ENCODE measurements at places on chromosomes 12 and 14.

DNA sequence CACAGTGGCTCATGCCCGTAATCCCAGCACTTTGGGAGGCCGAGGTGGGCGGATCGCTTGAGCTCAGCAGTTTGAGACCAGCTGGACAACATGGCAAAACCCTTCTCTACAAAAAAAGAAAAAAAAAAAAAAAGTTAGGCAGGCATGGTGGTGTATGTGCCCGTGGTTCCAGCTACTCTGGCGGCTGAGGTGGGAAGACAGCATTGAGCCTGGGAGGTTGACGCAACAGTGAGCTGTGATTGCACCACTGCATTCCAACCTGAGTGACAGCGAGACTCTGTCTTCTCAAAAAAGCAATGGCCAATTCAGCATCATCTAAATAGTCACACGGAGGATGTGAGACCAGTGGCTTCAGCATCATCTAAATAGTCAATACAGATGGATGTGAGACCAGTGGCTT lies 10.4 kb upstream of the SAMD4A start:
- no peak for DNase-seq

- no peak for DNase-seq
Observed at GRCh38 chr14:91897106-91897701, 29.9 kb upstream of the TC2N start.

DNA sequence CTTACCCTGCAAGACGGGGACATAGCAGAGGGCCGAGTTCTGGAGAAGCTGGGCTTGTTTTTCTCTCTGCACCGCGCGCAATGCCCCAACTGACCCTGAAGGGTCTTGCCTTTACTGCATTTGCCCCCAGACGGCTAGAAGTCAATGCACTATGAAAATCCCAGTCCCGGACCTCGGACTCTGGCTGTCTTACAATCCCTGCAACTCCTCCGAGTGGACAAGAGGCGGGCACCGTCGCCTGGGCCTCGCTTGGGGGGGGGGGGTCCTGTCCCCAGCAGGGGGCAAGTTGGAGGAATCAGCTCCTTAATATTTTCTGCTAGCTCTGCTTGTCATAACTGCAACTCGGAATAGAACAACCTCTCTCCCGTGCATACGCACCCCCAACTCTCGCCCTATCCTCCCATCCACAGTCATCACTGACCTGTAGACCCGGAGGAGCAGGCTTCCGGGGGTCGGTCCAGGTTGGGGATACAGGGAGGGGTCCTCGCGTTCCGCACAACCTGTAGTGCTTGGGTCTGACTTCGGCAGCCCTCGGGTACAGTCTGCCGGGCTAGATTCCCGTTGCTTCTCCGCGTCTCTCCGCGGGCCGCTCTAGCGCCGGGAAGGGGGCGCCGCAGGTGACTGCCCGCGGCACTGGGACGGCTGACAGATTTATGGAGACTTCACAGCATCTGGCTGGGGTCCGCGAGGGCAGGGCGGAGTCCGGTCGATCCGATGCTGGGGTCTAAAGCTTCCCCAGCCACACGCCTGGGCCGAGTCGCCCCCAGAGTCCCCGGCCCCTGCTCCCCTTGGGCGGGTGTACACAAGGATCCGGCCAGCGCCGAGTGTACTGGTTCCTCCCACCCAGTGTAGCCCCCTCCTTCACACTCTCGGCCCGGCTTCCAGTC lies 3.3 kb upstream of the PAX9 start:
- no peak for DNase-seq

DNA sequence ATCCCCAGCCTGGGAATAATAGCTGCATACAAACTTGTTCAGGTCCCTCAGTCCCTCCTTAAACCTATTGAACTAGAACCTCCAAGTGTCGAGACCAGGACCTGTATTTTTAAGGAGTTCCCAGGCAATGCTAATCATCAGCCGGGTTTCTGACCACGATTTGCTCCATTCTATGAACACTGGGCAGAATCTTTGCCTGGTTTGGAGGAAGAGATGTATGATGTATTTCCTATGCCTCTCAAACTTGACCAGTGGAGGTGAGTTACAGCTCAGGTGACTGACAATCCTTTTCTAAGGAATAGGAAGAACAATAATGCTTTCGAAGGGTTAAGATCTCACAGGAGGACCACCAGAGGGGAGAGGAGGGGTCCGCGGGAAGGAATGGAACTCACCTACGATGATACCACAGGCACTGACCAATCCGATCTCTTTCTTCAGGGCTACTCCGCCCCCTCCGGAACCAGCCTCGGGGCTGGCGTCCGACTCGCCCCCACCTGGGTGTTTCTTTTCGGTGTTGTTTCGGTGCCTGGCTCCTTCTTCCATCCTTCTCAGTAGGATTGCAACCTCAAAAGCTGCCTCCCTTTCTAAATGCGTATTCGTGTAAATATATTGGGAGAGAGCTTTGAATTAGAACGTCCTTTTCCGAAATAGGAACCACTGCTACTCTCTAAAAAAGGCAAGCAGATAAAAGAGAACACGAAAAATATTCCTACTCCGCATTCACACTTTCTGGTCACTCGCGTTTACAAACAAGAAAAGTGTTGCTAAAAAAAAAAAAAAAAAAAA lies 895 bp downstream of the SLC7A8 start:
- DNase-seq = no peak

- no peak for DNase-seq
Observed at GRCh38 chr12:123142921-123143735, 7.8 kb downstream of the PITPNM2 start.

GRCh38 chr14:55580470-55581341 lies 699 bp downstream of the KTN1 start:
- no peak for DNase-seq

All from Panc1 (cell line).